ENCODE measurements at places on chromosomes 1 and 21. TPM values are rescaled to one million over a fixed set of nuclear protein-coding genes. Genes with fewer than 3 reads are reported as not detected.

MAD2L2 gene
- total RNA-seq = 29.1 TPM

PDC gene
- total RNA-seq = not detected

SPAG17 gene
- total RNA-seq = 0.13 TPM

KRTAP21-2 gene
- not detected for total RNA-seq

DPH5 gene
- 14.8 TPM for total RNA-seq

GRCh38 chr1:80369780-80370179 is 1363.2 kb upstream of the ADGRL4 start:
- no peak for ATAC-seq

GRCh38 chr1:223837206-223837605 is 8.5 kb downstream of the TP53BP2 start:
- ATAC-seq = no peak

- no peak for ATAC-seq
These were observed 211.1 kb downstream of the SMYD3 start for GRCh38 chr1:246295968-246296367.

GRCh38 chr1:18010408-18010807 is 97.2 kb upstream of the IGSF21 start:
- ATAC-seq = no peak

- no peak for ATAC-seq
These were observed 47.9 kb downstream of the CDC7 start for GRCh38 chr1:91548376-91549040.

GRCh38 chr1:219783605-219784235 is 144.6 kb downstream of the SLC30A10 start:
- no peak for ATAC-seq

- no peak for ATAC-seq
These were observed 18.2 kb downstream of the STUM start for GRCh38 chr1:226566760-226567159.

DNA sequence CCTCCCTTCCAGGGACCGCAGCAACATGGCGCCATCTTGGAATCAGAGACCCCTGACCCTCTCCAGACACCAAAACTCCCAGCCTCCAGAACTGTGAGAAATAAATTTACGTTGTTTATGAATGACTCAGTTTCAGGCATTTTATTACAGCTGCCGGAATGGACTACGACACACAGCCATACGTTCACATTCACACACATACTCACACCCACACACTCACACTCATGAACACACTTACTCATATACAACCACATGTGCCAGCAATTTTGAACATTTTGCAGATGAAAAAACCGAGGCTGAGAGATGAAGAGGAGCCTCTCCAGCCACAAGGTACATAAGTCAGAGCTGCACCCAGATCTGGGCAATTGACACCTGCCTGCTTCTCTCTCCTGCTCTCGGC is 151.0 kb upstream of the RAB4A start:
- no peak for ATAC-seq

GRCh38 chr1:67803380-67804279 is 29.6 kb downstream of the GNG12 start:
- no peak for ATAC-seq

DNA sequence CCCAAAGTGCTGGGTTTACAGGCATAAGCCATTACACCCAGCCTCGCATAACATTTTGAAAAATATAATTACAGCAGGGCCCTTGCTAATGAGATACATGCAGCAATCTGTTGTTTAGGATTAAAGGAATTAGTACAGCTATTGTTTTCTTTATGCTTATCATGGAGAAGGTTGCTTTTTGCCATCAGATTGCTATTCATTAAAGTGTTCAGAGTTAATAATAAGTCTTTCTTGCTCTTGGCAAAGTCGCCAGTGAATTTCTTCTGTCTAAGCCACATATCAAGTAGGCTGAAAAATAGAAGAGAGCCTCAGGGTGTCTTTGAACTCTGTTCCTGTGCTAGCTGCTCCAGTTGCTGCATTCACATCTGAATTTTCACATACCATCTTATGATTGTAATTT is 144.1 kb downstream of the POU2F1 start:
- ATAC-seq = no peak
